Upper lobe of left lung (tissue), 6 donors: ENCODE measurements at places on chromosomes 12 and 14.
A peak's percentile ranks its signal among the peaks of the same experiment; 100 is the strongest.

GRCh38 chr14:69547701-69548348 is 26.8 kb downstream of the CCDC177 start:
- DNase-seq, result peak; percentile 86

GRCh38 chr12:82862069-82862841 is 175.5 kb downstream of the TMTC2 start:
- DNase-seq, result no peak

- DNase-seq, result peak; percentile 82
These were observed 588 bp upstream of the GRIN2B start for GRCh38 chr12:13981990-13982389.

- DNase-seq, result no peak
These were observed 398.1 kb downstream of the NOVA1 start for GRCh38 chr14:26199590-26200370.

DNA sequence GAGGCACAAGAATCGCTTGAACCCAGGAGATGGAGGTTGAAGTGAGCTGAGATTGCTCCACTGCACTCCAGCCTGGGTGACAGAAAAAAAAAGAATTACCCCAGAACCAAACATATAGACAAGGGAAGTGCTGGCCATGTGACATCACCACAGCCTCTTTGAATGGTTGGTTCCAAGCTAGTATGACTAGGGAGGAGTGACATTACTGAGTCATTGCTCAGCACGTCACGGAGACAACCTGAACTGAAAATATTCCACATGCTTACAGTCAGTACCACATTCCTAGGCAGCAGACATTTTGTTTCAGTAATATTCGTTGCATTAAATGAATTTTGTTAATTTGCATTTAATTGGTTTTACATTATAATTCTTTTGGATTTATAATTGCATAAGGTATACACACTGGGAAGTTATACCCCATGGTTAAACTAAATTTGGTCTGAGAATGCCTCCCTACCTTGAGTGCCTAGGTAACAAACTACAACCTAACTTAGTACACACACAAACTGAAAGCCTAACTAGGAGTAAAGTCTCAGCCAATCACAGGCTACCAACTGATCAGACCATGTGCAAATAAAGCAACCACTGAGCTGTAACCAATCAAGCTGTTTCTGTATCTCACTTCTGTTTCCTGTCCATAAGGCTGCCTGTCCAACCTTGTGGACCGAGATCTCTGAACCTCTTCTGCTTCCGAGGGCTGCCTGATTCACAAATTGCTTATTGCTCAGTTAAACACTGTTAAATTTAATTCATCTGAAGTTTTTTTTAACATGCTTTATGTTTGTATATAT is 164.4 kb downstream of the CAND1 start:
- no peak for DNase-seq

DNA sequence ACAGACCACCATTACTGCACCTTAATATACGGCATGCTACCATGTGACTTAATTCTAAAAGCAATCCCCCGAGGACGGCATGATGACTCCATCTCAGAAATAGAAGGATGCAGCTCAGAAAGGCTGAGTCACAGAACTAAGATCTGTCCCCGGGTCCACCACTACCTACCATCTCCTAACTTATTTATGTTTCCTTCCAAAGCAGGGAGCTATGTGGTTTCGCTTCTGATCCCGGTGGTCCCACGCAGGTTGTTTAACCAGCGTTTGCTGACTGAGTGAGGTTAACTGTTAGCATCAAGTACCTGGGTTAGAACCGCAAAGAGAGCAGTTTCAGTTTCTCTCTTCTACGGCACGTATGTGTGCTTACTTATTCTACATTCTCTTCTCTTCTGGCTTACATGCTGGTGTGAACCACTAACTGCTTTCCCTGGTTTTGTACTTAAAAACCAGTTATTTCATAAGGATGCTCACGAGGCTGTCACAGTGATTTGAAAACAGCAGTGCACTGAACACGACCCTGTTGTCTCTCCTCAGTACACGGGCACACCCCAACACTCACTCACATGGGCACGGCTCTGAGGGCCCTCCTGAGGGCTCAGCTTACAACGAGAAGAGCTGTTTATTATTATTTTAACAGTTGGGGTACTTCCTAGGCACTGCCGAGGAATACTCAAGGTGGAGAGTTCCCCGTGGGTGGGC is 66.7 kb downstream of the CCDC88C start:
- DNase-seq, result no peak
